Pulmonary artery endothelial cell (primary cell): ENCODE measurements at places on chromosomes 4 and X. TPM values are rescaled to one million over a fixed set of nuclear protein-coding genes. Genes with fewer than 3 reads are reported as not detected.
A peak's percentile ranks its signal among the peaks of the same experiment; 100 is the strongest.

MAGEH1 gene
- total RNA-seq = 23.4 and 30.6 TPM in 2 replicates

SSX2 gene
- 0.14 TPM in 1 of 2 replicates, not detected in the other for total RNA-seq

TMEM150C gene
- total RNA-seq = 4.4 and 6.9 TPM in 2 replicates

GBA3 gene
- not detected in 2 replicates for total RNA-seq

TAB3 gene
- total RNA-seq = 6.1 and 6.8 TPM in 2 replicates

MAGEA11 gene
- not detected in 2 replicates for total RNA-seq

LNX1 gene
- 2.6 and 6.1 TPM in 2 replicates for total RNA-seq

HSD17B13 gene
- total RNA-seq = 0.07 TPM in 1 of 2 replicates, not detected in the other

LONRF3 gene
- total RNA-seq = 10.7 and 22.4 TPM in 2 replicates

NXF3 gene
- not detected in 2 replicates for total RNA-seq

C1QTNF7 gene
- under 0.01 TPM in 1 of 2 replicates, not detected in the other for total RNA-seq

AFP gene
- not detected in 2 replicates for total RNA-seq

IL1RAPL2 gene
- total RNA-seq = not detected in 2 replicates

GABRB1 gene
- total RNA-seq = not detected in 2 replicates

FHIP1A gene
- 0.42 and 0.59 TPM in 2 replicates for total RNA-seq

ART3 gene
- 0.07 TPM in 1 of 2 replicates, not detected in the other for total RNA-seq

EDA2R gene
- total RNA-seq = 3.8 and 8.1 TPM in 2 replicates

TXK gene
- total RNA-seq = 0.04 and 0.07 TPM in 2 replicates

ARHGAP6 gene
- 0.11 and 0.86 TPM in 2 replicates for total RNA-seq

DNA sequence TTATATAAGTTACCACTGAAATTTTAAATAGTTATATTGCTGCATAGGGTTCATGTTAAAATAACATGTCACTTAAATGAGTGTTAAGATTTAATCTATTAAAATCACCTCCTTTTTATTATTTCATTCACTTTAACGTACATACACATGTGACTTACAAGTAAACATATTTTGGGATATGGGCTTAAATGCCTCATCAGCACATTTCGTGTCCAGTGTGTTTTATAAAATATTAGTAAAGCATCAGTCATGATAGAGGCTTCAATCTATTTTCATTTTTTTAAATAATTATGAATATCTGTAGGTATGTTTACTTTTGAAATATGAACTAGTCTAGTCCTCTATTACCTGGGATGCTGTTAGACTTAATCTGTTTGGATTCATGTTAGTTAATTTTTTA, 143.6 kb downstream of the NPNT start:
- DNase-seq = no peak

DNA sequence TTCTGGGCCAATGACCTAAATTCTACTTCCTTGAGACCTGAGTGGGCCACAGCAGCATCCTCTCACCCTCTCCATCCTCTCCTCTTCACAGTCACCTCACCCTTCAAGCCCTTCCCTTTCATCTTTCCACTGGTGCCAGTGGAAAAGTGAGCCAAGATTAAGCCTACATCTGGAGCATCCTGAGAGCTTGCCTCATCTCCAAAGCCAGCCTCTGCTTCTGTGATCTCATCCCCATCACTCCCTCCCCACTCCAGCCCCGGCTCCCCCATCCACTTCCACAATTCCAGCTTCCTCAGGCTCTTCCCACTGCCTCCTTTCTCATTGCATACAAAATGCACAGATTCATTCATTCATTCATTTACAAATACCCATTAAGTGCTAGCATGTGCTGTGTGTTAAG, 10.1 kb upstream of the RASL11B start:
- no peak for DNase-seq

GRCh38 chr4:165757451-165757850, 115.6 kb upstream of the TLL1 start:
- DNase-seq = no peak

DNA sequence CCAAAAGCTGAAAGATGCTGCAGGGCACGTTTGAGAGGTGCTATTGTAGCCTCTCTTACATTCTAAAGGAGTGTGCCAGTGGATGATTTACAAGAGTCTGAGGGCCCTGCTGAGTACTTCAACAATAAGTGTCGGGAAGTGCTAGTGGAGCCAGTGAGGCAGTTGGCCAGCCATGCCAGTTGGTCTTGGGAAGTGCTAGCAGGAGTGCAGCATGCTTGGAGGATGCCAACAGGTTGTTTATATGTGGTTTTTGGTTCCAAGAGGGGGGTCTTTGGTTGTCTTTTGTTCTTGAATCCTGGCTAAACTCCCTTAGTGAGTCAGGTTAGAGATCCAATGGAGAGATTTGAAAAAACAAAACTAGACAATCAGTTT, 335.3 kb downstream of the PABPC4L start:
- no peak for DNase-seq

- no peak for DNase-seq
These were observed 41.4 kb upstream of the PPP2R3B start for GRCh38 chrX:427812-428725.

GRCh38 chrX:81586096-81586495, 384.2 kb downstream of the SH3BGRL start:
- DNase-seq = no peak

DNA sequence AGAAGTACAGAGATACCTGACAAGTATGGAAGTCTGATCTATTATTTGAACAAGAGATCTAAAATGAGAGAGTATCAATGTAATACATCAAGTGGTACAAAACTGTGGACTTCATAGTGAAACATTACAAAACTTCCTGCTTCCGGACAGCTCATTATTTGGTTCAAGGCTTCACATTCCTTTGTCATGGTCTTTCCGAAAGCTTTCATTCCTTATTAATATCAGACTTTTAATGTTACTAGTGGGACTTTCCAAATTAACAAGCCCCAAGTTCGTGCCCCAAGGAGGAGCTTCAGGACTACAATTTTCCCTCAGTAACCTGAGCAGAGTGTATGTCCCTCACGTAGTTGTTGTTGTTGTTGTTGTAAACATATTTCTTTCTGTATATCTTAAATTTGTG, 1.2 kb downstream of the CHIC2 start:
- DNase-seq = no peak

- DNase-seq = peak; percentile 65
These were observed 508.5 kb downstream of the MID1IP1 start for GRCh38 chrX:39309721-39310152.

DNA sequence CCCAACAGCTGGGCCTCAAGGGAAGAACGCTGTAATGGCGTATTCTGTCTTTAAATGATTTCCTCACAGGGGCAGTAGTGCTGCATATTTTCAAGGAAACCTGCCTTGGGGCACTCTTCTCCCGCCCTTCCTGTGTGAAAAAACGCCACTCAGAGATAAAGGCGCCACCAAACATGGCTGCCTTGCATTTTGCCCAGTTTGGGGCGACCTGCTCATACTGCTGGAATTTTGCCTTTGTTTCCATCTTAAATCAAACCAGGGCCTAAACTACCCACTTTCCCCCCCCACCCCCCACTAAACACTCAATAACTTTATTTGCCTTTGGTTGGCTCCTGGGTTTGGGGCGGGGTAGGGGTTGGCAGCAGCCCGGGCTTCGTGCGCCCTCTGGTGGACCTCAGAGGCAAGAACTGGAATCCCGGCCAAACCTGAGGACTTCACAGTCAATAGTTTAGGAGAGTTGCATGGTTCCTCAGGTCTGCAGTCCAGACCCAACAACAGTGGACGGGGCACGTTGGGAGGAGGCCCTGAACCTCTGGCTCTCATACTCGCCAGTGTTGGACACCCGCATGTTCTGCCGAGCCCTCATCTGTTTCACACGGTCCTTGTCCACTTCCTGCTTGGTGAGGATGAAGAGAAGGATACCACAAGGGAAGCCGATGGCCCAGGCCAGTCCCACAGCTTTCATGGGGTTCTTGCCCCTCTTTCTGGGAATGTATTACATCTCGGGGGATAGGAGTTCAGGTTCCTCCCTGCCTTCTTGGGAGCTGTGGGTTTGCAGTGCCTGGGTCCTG, 220.1 kb upstream of the STK26 start:
- peak; percentile 30 for DNase-seq

DNA sequence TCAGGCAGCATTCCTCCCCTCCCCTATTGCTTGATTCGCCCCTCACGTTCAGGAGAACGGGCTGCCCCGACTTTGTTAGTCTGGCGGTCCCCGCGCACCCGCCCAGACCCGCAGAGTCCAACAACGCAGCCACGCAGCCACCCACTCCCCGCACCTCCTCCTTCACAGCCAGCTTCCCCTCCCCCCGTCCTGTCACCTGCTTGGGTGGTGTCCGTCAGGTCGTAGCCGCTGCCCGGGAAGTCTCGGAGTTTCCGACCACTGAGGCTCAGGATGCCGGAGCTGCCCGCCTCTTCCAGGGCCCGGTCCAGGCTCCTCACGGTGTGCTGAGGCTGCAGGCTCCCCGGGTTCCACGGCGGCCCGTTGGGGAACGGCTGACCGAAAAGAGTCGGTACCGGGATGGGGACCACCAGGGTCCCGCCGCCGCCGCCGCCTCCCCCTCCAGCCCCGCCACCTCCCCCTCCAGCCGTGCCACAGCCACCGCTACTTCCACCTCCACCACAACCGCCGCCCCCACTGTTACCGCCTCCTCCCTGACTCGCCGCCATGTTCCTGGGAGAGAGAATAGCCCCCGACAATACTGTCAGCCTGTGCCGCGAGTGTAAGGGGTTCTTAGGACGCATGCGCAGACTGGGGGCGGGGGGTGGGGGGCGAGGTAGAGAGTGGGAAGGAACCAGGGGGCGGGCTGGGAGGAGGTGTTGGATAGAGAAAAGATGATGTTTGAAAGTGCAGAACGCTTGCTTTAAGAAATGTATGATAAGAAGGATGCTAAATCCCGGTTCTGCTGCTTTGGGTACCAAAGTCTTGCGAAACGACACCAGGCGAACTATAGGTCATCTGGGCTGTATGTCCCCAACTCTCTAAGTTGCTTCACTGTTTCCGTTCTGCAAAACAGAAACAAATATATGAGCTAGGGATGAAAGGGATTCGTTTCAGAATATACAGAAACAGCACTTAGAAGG, at the start of gene LRCH2:
TSS of gene LRCH2 (minus strand) at position 600 of the 959 bp plus-strand sequence. CDS start at position 545, 55 bp downstream.
- no peak for DNase-seq

DNA sequence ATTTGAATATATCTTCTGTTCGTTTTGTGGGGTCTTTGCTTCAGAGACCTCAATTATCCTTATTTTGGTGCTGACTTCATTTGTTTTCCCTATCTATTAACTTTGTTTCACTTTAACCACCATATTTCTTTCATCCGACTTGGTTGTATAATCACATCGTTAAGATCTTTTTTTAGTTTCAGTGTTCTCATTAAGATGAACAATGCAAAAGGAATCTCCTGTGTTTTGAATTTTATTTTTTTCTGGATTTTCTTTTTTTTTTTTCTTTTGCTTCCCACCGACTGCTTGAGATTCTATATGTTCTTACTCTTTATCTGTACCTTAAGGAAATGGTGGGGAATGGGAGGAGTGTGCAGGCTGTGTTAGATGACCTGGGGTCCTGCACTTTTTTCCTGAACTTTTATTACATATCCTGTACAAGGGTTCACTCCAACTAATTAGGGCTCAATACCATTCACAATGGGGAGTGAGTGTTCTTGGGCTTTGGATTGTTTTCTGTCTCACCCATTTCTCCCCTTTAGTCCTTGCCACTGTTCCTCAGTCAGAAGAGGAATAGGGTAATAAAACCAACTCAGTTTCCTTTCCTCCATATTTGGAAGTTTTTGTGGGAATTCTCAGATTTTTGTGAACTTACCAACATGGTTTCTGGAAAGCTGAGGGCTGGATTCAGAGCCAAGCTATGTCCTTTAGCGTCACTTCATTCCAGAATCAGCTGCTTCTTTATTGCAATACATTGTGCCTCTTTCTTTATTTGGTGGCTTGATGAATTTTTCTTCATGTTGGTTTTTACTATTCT, 43.2 kb upstream of the BMPR1B start:
- DNase-seq = no peak

- no peak for DNase-seq
These were observed 200.0 kb upstream of the NPY2R start for GRCh38 chr4:155008389-155008788.

DNA sequence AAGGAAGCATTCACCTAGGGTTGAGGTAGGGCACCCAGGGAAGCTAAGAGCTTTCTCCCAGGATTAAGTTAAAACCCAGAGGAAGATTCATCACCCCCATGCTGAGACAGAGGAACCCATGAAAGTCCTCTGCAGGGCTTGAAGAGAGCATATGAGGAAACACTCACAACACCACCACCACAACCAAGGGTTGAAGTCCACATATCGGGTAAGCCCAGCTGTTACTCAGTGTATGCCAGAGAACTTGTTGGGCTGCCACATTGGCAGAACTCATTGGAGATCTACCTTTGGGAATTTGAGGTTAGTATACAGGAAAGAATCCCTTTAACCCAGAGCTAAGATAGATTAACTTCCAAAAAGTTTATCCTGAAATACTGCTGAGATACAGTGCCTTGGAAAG, 75.1 kb downstream of the INTS6L start:
- DNase-seq = no peak

DNA sequence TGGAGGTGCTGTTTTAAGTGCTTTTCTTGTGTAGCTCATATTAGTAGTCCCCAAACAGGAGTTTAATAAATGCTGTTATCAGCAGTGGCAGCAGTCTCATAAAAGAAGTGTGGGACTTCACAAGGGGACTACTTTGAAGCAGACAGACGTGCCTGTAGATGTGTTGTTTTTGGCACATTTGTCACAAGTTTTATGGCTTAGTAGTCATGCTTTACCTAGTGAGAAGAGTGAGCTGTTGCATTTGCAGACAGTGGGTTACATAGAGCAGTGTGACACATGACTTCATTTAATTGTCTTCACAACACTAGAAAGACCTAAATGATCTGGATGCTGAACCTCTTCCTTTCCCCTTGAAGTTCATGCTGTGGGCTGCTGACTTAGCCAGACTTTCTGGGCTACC, 149.5 kb upstream of the MBNL3 start:
- DNase-seq = no peak

GRCh38 chr4:179292468-179292867, 1850.2 kb upstream of the AGA start:
- DNase-seq = no peak

GRCh38 chr4:26204249-26204825, 116.5 kb upstream of the RBPJ start:
- DNase-seq = no peak

DNA sequence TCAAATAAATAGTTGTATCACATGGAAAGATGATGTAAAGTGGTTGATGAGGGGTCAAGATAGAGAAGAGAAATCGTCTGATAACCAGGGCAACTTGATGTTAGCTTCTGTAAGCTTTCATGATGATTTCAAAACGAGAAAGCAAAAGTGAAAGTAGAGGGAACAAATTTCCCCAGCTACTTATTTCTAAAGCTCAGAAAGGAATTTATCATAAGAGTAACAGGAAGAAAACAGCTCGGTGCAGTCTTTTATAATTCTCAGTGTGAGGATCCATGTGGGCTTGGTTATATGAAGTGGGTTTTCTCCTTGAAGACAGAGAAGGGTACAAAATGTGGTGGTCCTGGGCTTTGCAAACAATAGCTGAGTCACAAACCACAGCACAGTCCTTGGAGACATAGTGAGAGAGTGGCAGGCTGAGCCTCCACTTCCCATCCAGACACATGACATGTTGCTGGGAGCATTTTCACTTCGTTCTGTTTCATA, 32.1 kb upstream of the GLRA2 start:
- DNase-seq = no peak

- DNase-seq = no peak
These were observed 441 bp downstream of the SLC9B2 start for GRCh38 chr4:103075894-103076746.

DNA sequence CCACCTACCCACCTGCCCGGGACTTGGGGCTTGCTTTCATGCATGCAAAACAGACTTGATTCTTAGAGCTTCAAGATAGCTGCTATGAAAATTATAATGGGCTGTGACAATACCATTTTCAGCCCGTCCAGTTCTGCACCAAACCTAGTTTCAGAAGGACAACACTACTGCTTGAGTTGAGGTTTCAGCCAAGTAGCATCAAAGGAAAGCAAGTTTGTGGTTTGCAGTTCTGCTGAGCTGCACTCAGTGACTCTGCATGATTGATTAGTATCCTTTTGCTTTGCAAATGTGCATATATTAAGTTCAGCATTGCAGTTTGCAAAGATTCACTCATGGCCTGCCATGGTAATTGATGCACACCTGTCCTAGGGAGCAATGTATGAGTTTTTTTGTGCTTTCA, 442.7 kb downstream of the RPA4 start:
- no peak for DNase-seq
